ENCODE measurements at places on chromosomes 11 and 22. TPM values are rescaled to one million over a fixed set of nuclear protein-coding genes. Genes with fewer than 3 reads are reported as not detected.

DNA sequence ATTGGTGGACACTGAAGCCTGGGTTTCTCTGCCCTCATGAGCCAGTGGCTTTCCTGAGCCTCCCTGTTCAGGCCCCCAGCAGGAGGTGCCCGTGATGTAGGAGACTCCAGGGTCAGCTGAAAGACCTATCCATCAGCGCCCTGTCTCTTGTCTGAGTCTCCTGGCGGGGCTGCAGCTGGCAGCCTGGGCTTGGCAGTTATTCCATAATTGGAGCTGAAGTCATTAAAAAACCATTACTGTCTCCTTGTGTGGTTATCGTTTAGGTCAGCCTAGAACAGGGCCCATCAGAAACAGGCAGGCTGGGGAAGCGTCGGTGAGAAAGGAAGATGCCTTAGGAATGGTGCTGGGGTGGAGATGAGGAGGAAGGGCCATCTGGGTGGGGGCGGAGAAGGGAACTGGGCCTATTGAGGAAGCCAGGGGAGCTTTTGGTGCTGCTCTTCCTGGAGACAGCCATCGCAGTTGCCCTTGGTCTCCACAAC is 5.0 kb downstream of the TUB start:
- H3K4me1 ChIP-seq, result peaks cover 12% of the 10 kb centered on the region
- H3K27me3 ChIP-seq, result no peaks in the 10 kb centered on the region
- no peak overlapping the region for H3K27ac ChIP-seq
- DNase-seq, result no peak

DNA sequence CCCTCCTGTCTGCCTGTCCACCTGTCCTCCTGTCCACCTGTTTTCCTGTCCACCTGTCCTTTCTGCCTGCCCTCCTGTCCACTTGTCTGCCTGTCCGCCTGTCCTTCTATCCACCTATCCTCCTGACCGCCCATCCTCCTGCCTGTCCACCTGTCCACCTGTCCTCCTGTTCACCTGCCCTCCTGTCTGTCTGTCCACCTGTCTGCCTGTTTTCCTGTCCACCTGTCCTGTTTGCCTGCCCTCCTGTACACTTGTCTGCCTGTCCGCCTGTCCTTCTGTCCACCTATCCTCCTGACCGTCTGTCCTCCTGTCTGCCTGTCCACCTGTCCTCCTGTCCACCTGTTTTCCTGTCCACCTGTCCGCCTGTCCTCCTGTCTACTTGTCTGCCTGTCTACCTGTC is 682.8 kb downstream of the TBC1D22A start:
- H3K36me3 ChIP-seq, result no peaks in the 10 kb centered on the region
- no peak for DNase-seq
- no peak overlapping the region for H3K4me3 ChIP-seq
- no peaks in the 10 kb centered on the region for H3K4me1 ChIP-seq
- peaks cover 36% of the 10 kb centered on the region for H3K27me3 ChIP-seq

DNA sequence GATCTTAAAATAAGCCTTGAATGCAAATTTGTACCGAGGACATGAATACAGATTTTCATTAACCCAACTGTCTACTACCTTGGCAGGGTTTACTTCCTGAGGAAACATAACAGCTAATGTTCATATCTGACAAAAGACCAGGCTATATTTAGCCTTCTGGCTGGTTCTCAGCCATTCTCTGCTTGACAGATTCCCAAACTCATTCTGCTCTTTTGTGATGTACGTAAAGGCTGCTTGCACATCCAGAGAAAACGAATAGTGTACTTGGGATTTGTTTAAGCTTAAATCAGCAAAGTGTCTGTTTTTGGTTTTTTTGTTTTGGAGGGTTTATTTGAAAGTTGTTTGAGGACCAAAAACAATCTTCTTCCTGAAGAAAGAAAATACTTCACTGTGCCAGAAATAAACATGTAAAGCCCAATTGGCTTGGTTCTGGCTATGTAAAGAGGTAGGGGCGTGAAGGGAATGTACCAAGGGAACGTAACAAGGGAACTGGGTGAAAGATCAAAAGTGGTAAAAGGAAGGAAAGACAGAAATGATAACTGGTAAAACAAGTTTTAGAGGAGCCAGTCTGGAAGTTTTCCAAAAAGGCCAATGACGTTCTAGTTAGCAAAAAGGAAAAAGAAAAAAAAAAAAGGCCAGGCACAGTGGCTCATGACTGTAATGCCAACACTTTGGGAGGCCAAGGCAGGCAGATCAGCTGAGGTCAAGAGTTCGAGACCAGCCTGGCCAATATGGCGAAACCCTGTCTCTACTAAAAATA is 21.4 kb upstream of the CRTAM start:
- no peak for DNase-seq
- no peak overlapping the region for H3K4me3 ChIP-seq
- no peaks in the 10 kb centered on the region for H3K27me3 ChIP-seq
- H3K27ac ChIP-seq, result no peak overlapping the region
- H3K36me3 ChIP-seq, result no peaks in the 10 kb centered on the region

DNA sequence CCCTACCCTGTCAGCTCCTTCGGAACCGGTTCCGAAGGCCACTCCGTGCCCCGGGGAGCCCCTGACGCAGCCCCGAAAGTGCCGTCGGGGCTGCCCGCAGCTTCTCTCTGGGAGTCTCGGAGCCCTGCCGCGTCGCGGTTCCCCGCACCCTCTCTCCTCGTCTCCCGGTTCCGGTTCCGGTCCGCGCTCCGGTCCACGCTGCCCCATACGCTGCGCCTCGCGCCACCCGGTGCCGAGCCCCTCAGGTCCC is 618 bp downstream of the MTA2 start:
- no peaks in the 10 kb centered on the region for H3K27me3 ChIP-seq
- H3K4me1 ChIP-seq, result peaks cover 39% of the 10 kb centered on the region
- H3K27ac ChIP-seq, result peak overlapping the region; percentile 88
- peaks cover 26% of the 10 kb centered on the region for H3K36me3 ChIP-seq
- no peak for DNase-seq

The C22orf31 gene
- not detected for total RNA-seq

All from HepG2 (cell line).